ENCODE measurements at places on chromosomes 7 and 10. TPM values are rescaled to one million over a fixed set of nuclear protein-coding genes. Genes with fewer than 3 reads are reported as not detected.

CCL26 gene
- total RNA-seq: not detected

GRCh38 chr10:58698777-58699356, 186.2 kb downstream of the BICC1 start:
- H3K36me3 ChIP-seq: no peaks in the 10 kb centered on the region
- H3K27ac ChIP-seq: no peak overlapping the region
- no peaks in the 10 kb centered on the region for H3K4me1 ChIP-seq
- no peak overlapping the region for H3K4me3 ChIP-seq
- H3K27me3 ChIP-seq: peaks cover 3% of the 10 kb centered on the region

GRCh38 chr7:5528071-5528814, 104.6 kb upstream of the TNRC18 start:
- peak overlapping the region; percentile 100 for H3K27ac ChIP-seq
- H3K4me3 ChIP-seq: peak overlapping the region; percentile 99
- H3K27me3 ChIP-seq: peaks cover 13% of the 10 kb centered on the region
- H3K4me1 ChIP-seq: peaks cover 25% of the 10 kb centered on the region
- DNase-seq: no peak

DNA sequence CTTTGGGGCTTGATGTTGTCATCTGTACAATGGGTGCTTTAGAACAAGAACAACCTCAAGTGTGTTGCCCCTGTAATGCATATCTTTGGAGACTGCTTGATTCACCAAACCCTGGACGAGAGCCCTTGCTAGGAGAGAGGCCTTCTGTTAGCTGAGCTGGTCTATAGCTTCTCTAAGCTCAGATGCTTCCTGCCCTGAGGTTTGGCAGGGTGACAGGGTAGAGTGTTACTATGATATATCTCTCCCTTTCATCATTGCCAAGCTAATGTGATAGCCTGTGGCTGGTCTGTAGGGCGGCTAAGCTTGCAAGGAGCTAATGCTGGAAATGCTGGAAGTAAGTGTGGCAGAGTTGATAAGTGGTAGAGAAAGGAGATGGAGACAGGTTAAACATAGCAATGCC, 364.1 kb downstream of the RPS24 start:
- no peak overlapping the region for H3K4me3 ChIP-seq
- H3K4me1 ChIP-seq: peaks cover 17% of the 10 kb centered on the region
- DNase-seq: no peak

- no peak overlapping the region for H3K27ac ChIP-seq
- no peak overlapping the region for H3K4me3 ChIP-seq
- H3K4me1 ChIP-seq: no peaks in the 10 kb centered on the region
- no peak for DNase-seq
- no peaks in the 10 kb centered on the region for H3K27me3 ChIP-seq
Observed at GRCh38 chr7:7151285-7151684, 31.1 kb upstream of the C1GALT1 start.

DNA sequence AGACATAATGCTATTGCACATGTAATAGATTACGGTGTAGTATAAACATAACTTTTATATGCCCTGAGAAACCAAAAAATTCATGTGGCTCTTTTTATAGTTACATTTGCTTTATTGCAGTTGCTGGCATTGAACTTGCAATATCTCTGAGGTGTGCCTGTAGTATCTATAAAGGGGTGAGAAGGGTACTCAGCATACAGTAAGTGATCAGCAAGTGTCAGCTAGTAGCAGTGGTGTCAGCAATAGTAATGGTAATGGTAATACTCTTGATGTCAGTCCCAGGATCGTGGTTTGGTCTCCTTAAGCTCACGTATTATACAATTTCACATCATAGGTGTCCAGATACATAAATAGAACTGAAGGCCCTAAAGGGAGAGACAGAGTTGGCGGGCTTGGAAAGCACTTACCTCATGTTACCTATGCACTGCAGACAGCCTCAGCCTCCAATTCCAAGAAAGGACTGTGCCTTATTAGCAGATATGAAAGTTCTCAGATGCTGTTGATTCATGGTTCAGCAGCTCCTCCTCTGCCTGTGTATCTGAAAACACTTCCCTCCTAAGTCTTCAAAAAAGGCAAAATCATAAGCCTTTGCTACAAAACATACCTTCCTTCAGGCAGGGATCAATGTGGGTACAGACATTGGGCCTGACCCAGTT, 6.6 kb upstream of the GIMAP7 start:
- no peaks in the 10 kb centered on the region for H3K4me1 ChIP-seq
- H3K27me3 ChIP-seq: no peaks in the 10 kb centered on the region
- no peak for DNase-seq
- no peak overlapping the region for H3K27ac ChIP-seq

GRCh38 chr7:142908921-142909890, 23.7 kb upstream of the TRPV6 start:
- no peak overlapping the region for H3K27ac ChIP-seq
- no peaks in the 10 kb centered on the region for H3K4me1 ChIP-seq
- H3K36me3 ChIP-seq: no peaks in the 10 kb centered on the region
- no peak overlapping the region for H3K4me3 ChIP-seq

- H3K27me3 ChIP-seq: peaks cover 15% of the 10 kb centered on the region
- DNase-seq: no peak
- H3K36me3 ChIP-seq: no peaks in the 10 kb centered on the region
- peaks cover 64% of the 10 kb centered on the region for H3K4me1 ChIP-seq
Observed at GRCh38 chr7:27187475-27188385, 2.7 kb upstream of the HOXA11 start.
